Mesothelial cell of epicardium (in vitro differentiated cells): ENCODE measurements at places on chromosomes 2 and 18. TPM values are rescaled to one million over a fixed set of nuclear protein-coding genes. Genes with fewer than 3 reads are reported as not detected.

DNA sequence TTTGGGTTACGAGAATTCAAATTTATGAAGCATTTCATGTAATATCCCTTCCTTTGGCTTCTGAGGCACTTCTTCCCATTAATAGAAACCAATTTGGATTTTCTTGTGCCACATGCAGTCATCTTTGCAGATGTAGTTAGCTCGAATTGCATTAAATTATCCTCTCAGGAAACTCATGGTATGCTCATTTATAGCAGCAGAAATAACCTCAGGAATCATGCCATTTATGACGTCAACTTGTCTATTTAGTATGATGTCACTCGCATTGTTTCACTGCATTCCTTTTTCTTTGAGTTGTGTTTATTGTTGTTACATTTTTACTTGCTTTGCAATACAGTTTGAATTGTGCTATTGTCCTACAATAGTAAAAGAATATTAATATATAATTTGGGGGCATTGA, 163.8 kb downstream of the RBM43 start:
- no peaks in the 10 kb centered on the region for H3K27me3 ChIP-seq
- H3K36me3 ChIP-seq = no peaks in the 10 kb centered on the region
- no peak overlapping the region for H3K27ac ChIP-seq
- H3K4me1 ChIP-seq = peaks cover 11% of the 10 kb centered on the region

GRCh38 chr2:181117206-181117925, 137.0 kb downstream of the UBE2E3 start:
- no peaks in the 10 kb centered on the region for H3K4me1 ChIP-seq
- DNase-seq = no peak
- H3K36me3 ChIP-seq = no peaks in the 10 kb centered on the region
- H3K27ac ChIP-seq = no peak overlapping the region

DNA sequence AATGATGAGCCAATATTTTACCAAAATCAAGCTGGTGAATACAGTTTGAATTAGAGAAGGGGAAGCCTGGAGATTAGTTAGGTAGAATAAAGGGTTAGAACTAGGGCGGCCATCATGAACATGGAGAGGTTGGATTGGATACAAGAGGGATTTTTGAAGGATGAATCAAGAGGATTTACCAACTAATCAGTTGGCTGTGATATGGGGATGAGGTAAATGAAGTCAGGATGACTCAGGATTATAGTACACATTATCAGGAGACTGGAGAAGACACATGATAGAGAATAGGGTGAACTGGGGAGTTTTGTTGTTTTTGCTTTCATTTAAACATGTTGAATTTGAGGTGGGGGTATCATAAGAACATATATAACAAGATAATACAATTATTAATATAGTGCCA, 73.8 kb upstream of the PROKR1 start:
- H3K36me3 ChIP-seq = peaks cover 3% of the 10 kb centered on the region
- no peak for DNase-seq
- H3K4me1 ChIP-seq = peaks cover 13% of the 10 kb centered on the region
- no peaks in the 10 kb centered on the region for H3K27me3 ChIP-seq

GRCh38 chr18:70423120-70423519, 134.3 kb downstream of the SOCS6 start:
- peaks cover 37% of the 10 kb centered on the region for H3K4me1 ChIP-seq
- H3K4me3 ChIP-seq = no peak overlapping the region
- no peak for DNase-seq
- H3K27ac ChIP-seq = no peak overlapping the region
- H3K27me3 ChIP-seq = peaks cover 5% of the 10 kb centered on the region

GRCh38 chr2:213545481-213545880, 261.2 kb downstream of the SPAG16 start:
- H3K4me1 ChIP-seq = no peaks in the 10 kb centered on the region
- no peak overlapping the region for H3K4me3 ChIP-seq
- no peak overlapping the region for H3K27ac ChIP-seq
- no peak for DNase-seq
- H3K36me3 ChIP-seq = no peaks in the 10 kb centered on the region

GRCh38 chr2:99424371-99424770, 65.4 kb downstream of the REV1 start:
- H3K4me3 ChIP-seq = no peak overlapping the region
- peaks cover 6% of the 10 kb centered on the region for H3K4me1 ChIP-seq
- H3K27me3 ChIP-seq = no peaks in the 10 kb centered on the region
- H3K27ac ChIP-seq = no peak overlapping the region

GRCh38 chr2:236415684-236416444, 151.7 kb upstream of the ASB18 start:
- no peaks in the 10 kb centered on the region for H3K4me1 ChIP-seq
- DNase-seq = no peak
- peaks cover 21% of the 10 kb centered on the region for H3K36me3 ChIP-seq
- H3K27ac ChIP-seq = no peak overlapping the region
- no peak overlapping the region for H3K4me3 ChIP-seq

- H3K27ac ChIP-seq = no peak overlapping the region
- H3K27me3 ChIP-seq = no peaks in the 10 kb centered on the region
- no peak for DNase-seq
- H3K4me3 ChIP-seq = no peak overlapping the region
- peaks cover 8% of the 10 kb centered on the region for H3K4me1 ChIP-seq
Measured at GRCh38 chr2:220356076-220356475, 728.6 kb downstream of the SLC4A3 start.

Gene PHOSPHO2
- total RNA-seq = 9.4 to 13.1 TPM (median 10.5 TPM) in 3 replicates

DNA sequence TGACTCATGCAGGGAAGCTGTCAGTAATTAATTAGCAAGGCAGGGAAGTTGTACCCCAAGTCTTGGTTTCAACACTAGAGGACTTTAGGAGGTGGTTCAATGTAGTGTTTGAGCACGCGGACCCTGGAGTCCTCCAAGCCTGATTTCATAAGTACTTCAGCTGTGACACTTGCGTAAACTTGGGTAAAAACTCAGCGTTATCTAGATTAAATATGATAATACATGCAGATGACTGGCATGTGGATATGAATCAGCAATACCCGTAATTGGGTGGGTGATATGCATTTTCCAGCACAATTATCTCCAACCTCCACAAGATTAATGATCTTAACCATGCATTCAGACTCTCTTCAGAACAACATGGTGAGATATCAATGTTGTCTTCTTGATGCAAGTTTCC, 5.2 kb downstream of the UGT1A7 start:
- H3K36me3 ChIP-seq = no peaks in the 10 kb centered on the region
- H3K27me3 ChIP-seq = peaks cover 24% of the 10 kb centered on the region
- no peak overlapping the region for H3K27ac ChIP-seq
- DNase-seq = no peak

Gene SULT1C2
- 0.05 to 0.13 TPM in 2 of 3 replicates, not detected in the other for total RNA-seq

GRCh38 chr18:11251229-11251890, 102.0 kb upstream of the PIEZO2 start:
- H3K36me3 ChIP-seq = no peaks in the 10 kb centered on the region
- peak overlapping the region; percentile 26 for H3K27ac ChIP-seq
- H3K4me1 ChIP-seq = peaks cover 14% of the 10 kb centered on the region
- no peak overlapping the region for H3K4me3 ChIP-seq
- no peaks in the 10 kb centered on the region for H3K27me3 ChIP-seq

DNA sequence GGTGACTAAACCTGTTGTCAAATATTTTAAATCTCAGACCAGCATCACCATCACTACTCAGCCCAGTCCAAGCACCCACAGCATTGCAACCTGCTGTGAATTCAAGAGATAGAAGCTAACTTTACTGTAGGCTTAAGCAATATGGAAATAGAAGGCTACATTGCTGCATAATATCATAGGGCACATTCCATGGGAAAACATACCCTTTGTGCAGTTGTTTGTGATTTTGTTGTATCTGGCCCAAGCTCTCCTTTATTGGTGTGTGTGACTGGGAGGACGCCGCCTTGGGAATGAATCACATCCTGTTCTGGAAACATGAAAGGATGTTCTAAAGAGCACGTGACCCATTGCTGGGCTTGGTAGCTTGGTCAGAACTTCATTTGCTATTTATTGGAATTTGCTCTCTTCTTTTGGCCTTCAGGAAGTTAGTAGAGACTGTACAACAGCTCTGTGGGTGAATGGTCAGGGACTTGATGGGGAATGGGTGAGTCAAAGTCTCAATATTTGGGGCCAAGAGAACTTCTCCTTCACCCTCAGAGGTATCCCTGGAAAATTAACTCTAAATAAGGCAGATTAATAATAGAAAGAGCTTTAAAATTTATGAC, 106.8 kb upstream of the SERPINE2 start:
- peaks cover 8% of the 10 kb centered on the region for H3K4me1 ChIP-seq
- no peaks in the 10 kb centered on the region for H3K36me3 ChIP-seq
- H3K4me3 ChIP-seq = no peak overlapping the region
- no peaks in the 10 kb centered on the region for H3K27me3 ChIP-seq

Gene IL1R1
- 10.8 to 13.6 TPM (median 13.3 TPM) in 3 replicates for total RNA-seq

DNA sequence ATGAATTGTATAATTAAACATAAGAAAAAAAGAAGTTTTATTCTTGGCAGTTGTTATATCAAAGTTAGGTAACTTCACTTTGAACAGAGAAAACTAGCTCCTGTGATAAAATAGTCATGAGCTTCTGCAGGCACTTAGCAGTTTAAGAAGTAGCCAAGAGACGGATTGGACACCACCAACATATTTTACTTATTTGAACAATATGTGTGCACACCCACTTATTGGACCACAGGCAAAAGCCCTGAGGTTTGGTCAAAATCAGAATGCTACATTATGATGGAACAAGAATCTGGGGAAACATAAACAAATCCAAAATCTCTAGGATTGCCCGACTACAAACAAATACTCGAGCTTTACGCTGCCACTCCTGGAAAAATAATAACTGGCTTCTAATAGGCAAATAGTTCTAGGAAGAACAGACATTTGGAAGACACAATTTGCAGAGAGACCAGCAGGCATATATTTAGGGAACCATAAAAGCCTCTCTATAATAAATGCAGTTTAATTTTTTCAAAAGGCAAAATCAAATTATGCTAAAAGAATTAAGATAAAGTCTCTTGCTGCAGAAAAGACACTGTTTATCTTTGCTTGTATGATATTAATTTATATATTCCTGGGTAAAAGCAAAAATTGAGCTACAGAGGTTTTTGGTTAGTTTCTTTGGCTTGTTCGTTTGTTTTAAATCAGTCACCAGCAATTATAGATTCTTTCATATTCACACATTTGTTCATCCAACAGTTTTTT, 117.9 kb downstream of the CDC42EP3 start:
- H3K27ac ChIP-seq = no peak overlapping the region
- H3K4me3 ChIP-seq = no peak overlapping the region
- DNase-seq = no peak
- no peaks in the 10 kb centered on the region for H3K36me3 ChIP-seq

- no peaks in the 10 kb centered on the region for H3K4me1 ChIP-seq
- H3K27ac ChIP-seq = no peak overlapping the region
- peaks cover 49% of the 10 kb centered on the region for H3K36me3 ChIP-seq
- no peak overlapping the region for H3K4me3 ChIP-seq
- no peak for DNase-seq
Measured at GRCh38 chr18:63346031-63346430, 21.0 kb downstream of the KDSR start.

GRCh38 chr2:79916285-79916684, 388.3 kb downstream of the LRRTM1 start:
- no peak overlapping the region for H3K27ac ChIP-seq
- DNase-seq = no peak
- no peaks in the 10 kb centered on the region for H3K4me1 ChIP-seq

Gene ADRA2B
- 0.51 to 0.63 TPM (median 0.56 TPM) in 3 replicates for total RNA-seq

DNA sequence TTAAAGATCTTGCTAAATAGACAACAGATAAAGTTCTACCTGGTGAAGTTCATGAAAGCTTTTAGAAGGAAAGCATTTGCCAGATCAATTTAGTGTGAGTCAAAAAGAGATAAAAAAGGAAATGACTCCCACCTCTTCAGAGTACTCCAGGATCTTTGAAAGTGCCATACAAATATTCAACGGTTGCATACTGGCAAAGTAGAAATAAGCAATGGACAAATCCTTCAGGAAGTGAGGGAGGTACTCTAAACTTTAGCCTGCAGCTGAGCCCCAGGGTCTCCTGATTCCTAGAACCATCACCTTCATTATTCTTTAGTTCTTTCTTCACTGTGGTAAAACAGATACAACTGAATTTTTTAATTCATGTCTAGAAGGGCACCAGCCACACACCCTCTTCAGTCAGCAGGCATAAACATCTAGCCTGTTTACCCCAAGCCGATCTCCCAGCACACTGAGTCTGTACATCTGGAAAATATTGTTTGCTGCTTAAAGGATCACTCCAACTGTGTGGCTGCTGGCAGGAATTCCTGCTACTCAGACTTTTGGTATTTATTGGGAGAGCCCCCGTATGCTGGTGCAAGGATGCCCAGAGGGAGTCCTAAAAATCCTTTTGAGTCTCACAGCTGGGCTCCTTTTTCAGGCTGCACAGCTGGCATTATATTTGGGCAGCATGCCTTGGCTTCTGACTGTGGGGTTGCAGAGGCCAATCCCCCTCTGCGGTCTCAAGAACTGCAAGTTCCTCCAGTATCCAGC, 72.3 kb upstream of the SESTD1 start:
- no peaks in the 10 kb centered on the region for H3K27me3 ChIP-seq
- H3K36me3 ChIP-seq = no peaks in the 10 kb centered on the region
- peaks cover 58% of the 10 kb centered on the region for H3K4me1 ChIP-seq
- no peak for DNase-seq
- H3K4me3 ChIP-seq = no peak overlapping the region

DNA sequence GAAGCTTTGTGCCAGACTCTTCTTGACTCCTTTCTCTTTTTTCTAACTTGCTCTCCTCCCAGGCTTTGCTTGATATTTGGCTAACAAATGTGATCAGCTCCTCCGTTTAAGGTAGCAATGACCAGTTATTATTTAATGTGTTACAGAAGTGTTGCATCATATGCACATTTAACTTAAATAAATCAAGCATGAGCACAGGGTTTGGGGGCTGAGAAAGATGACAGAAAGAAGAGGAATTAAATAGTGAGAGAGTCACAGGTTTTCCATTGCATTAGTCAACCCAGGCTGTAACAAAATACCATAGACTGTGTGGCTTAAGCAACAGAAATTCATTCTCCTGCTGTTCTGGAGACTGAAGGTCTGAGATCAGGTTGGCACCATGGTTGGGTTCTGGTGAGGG, 343.8 kb downstream of the RPRM start:
- no peak for DNase-seq
- peaks cover 15% of the 10 kb centered on the region for H3K4me1 ChIP-seq
- peaks cover 3% of the 10 kb centered on the region for H3K27me3 ChIP-seq

- H3K4me1 ChIP-seq = no peaks in the 10 kb centered on the region
- H3K4me3 ChIP-seq = no peak overlapping the region
- peaks cover 2% of the 10 kb centered on the region for H3K27me3 ChIP-seq
- no peak overlapping the region for H3K27ac ChIP-seq
- H3K36me3 ChIP-seq = peaks cover 10% of the 10 kb centered on the region
Measured at GRCh38 chr2:170554278-170554955, 160.7 kb upstream of the SP5 start.

DNA sequence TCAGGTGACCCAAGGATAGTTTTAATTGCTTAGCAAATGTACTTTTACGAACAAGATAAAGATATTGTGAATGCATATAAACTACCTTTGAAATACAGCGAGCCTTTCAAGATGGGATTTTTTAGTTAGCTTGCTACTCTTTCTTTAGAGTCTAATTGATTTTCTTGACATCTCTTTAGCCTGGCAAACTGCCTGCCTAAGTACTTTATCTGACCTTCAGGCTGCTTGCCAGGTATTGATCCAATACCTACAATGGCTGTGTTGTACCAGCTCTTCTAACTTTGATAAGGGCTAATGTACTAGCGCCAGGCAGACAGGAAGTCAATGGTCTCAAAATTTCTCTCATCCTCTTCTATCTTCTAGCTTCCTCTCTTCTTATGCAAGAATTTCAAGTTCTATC, 414.4 kb upstream of the ACVR2A start:
- H3K27ac ChIP-seq = no peak overlapping the region
- no peak for DNase-seq
- no peaks in the 10 kb centered on the region for H3K27me3 ChIP-seq
- no peak overlapping the region for H3K4me3 ChIP-seq

- H3K27me3 ChIP-seq = no peaks in the 10 kb centered on the region
- no peak for DNase-seq
- H3K27ac ChIP-seq = peak overlapping the region; percentile 57
- H3K36me3 ChIP-seq = peaks cover 5% of the 10 kb centered on the region
- peaks cover 30% of the 10 kb centered on the region for H3K4me1 ChIP-seq
Measured at GRCh38 chr2:200966770-200967169, 3.3 kb upstream of the ORC2 start.
